NCI-H82 (cell line): ENCODE measurements at places on chromosomes 16 and 17.

DNA sequence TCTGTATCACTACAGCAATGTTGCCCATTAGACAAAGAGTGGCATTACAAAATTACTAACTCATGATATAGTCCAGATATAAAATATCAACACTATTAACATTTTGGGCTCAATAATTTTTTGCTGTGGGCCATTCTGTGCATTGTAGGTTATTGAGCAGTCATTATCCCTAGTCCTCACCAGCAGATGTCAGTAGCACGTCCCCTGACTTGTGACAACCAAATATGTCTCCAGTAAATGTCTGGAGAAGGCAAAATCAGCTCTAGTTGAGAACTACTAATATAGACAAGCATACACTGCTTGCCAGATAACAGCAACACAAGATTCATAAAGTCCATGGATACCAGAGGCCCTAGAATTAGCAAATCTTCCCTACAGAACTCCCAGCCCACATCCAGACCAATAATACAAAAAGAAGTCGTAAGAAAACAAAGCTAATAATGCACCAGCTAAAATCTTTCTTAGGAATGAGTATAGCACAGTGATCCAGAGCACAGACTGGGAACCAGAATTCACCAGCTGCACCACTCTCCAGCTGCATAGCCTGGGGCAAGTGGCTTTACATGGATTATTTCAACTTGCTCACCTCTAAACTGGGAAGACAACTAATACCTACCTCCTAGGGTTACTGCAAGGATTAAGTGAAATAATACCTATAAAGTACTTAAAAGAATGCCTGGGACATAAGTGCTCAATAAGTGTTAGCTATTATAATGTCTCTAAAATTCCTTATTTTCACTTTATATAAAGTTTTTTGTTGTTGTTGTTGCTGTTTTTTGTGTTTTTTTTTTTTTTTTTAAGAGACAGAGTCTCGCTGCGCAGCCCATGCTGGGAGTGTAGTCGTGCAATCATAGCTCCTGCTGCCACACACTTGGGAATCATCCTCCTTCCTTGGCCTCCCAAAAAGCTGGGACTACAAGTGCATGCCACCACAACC, 23.7 kb downstream of the HELZ start:
- DNase-seq = peak; percentile 72

DNA sequence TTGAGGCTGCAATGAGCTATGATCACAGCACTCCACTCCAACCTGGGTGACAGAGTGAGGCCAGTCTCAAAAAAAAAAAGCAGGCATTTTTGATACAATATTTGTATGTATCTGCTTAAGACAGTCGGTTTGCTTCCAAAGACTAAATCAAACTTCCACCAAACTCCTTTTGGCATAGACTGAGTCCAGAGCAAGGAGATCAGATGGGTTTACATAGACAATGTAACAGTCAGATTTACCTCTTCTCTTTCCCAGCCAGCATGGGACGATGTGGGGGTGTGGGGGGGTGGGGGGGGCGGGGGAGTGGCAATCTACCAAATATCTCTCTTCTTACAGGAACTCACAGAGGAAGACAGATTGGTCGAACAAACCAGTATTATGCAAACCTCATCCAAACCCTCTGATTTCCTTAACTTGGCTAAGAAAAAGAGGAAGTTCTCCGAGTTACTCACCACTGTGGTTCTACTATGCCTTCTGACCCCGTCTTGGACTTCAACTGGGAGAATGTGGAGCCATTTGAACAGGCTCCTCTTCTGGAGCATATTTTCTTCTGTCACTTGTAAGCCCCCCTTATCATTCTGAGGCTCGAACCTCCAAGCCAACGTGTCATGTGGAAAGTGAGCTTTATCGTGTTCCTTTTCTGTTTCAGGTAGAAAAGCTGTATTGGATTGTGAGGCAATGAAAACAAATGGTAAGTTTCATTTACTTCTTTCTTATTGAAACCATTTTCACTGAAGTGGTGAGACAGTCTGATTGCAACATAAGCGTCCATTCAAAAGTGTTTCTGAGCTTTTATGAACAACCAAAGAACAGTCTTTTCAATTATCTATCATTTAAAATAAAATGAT, at the start of gene MILR1:
Gene MILR1, plus strand, starts transcription at position 451 of the 848 bp plus-strand sequence. Its CDS starts 54 bp downstream, at position 505.
- DNase-seq = no peak

GRCh38 chr17:80673152-80673920, 128.7 kb downstream of the RPTOR start:
- no peak for DNase-seq

GRCh38 chr16:65071433-65072311, 50.2 kb downstream of the CDH11 start:
- no peak for DNase-seq

GRCh38 chr16:22407486-22407885, 33.1 kb upstream of the CDR2 start:
- DNase-seq = no peak

DNA sequence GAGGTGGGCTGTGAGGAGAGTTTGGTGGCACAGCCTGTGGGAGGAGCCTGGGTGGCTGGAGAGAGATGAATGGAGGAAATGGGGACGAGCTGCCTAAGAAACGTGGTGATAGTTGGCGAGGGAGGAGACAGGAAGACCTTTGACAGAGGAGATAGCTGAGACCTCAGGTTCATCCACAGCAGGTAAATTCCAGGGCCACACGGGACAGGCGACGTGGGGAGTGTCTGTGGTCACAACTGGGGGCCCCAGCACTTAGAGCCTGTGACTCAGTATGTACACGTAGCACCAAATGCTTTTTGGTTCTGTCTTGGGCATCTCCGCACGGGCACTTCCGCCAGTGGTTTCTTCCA, 7.7 kb downstream of the MINK1 start:
- no peak for DNase-seq
